ENCODE measurements at places on chromosomes 16 and 17.

DNA sequence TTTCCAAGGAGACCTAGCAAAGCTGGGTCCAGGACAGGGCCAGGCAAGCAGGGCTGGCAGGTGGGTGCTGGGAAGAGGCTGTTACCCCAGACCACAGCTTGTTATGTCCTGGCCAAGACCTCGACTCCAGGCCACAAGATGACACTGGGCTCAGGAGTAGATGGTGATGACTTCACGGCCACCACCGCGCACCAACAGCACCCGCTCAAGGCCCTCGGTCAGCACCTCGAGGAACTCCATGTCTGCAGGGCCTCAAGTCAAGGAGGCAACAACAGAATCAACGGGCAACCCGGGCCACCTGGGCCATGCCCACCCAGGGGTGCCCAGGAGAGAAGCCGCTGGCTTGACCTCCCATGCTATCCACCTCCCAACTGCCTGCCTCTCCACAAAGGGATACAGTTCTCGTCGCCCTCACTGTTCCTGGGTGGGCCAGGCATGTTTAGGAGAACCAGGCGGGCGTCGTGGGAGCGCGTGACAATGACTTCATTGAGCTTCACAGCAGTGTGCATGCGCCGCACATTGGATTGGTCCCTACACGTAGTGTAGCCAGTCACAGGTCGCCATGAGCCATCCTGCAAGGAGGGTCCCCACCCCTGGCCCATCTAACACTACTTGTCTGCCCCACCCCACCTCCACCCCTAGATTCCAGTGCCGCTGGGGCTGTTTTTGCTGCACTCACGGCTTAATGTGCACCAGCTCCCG, 921 bp upstream of the LCAT start:
- no peak for DNase-seq

DNA sequence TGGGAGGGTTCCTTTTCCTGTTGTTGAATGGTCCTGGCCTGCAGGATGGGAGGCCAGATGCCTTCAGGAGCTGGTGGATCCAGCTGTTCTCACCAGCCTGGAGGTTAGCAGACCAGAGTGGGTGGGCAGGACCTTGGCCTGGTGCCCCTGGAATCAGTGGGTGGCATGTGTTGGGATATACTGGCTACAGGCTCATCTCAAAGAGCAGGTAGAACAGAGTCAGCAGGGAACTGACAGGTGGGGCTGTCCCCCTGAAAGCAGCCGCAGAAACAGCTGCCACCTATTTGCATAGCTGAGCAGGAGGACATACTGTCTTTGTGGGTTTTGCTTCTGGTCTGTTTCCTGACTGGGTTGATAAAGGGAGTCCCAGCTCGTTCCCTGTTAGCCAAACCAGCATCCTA, 144.1 kb downstream of the RAB11FIP4 start:
- no peak for DNase-seq

- peak; percentile 9 for DNase-seq
These were observed 42.6 kb downstream of the KLHDC4 start for GRCh38 chr16:87723226-87723623.

- DNase-seq, result peak; percentile 92
These were observed 13.2 kb upstream of the KLHDC4 start for GRCh38 chr16:87778830-87779579.

- DNase-seq, result no peak
These were observed 203.1 kb upstream of the SOX9 start for GRCh38 chr17:71917715-71918114.

DNA sequence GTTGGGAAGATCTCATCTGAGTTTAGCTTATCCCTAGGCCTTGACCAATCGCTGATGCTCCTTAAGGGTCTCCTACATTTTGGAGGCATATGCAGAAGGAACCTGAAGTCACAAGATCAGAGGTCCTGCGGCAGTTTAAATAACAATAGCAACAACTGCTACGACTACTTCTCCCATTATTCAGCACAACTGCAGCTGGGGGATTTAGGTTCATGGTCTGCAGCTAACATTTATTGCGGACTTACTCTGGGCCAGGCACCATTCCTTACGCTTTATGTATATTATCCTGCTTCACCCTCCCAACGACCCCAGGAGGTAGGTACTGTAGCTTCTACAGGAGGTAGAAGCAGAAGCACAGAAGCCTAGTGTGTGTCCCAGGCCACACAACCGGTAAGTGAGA, 59.5 kb downstream of the AKAP1 start:
- DNase-seq, result no peak

DNA sequence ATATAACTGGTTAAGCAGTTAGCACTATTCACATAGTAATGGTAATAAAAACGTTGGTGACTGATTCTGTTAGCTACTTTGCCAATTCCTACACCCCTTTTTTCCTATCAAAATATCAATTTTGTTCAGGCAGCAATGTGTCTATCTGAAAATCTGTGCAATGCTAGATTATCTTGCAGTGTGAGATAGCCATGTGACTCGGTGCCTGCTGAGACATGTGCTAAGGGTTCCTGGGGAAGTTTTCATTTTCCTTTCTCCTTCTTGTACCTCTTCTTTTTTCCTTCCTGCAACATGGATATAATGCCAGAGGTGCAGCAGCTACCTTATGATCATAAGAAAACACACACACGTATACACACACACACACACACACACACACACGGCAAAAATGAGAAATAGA, 100.5 kb upstream of the SHISA6 start:
- DNase-seq, result no peak

GRCh38 chr17:74870512-74870911, 2.3 kb downstream of the FDXR start:
- no peak for DNase-seq

DNA sequence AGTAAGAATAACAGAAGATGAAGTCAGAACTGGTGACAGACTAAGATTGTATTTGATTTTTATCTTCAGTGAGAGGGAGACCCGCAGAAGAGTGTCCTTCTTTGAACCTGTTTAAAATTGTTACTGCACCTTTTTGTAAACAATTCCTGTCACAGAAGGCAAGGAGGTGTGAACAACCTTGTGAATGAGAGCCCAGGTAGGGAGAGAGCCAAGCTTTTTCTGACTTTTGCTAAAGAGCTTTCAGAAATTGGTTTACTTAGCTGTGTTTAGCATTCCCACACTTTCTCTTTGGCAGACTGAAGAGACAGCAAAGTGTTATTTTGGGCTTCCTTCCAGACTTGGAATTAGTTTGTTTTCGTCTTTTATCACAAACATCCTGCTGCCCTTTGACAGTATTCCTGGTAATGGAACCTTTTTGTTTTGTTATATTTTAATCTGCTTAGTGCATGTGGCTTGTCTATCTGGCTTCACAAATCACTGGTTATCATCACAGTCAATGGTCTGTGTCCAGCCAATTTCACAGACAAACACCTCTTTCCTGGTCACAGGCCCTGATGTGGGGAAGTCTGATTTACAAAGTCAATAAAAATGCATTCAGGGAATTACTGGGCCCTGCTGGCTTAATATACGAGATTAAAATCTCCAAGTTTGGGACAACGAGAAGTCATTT, 85.7 kb upstream of the HS3ST2 start:
- no peak for DNase-seq

- no peak for DNase-seq
These were observed 20.9 kb downstream of the HLF start for GRCh38 chr17:55285340-55286301.

DNA sequence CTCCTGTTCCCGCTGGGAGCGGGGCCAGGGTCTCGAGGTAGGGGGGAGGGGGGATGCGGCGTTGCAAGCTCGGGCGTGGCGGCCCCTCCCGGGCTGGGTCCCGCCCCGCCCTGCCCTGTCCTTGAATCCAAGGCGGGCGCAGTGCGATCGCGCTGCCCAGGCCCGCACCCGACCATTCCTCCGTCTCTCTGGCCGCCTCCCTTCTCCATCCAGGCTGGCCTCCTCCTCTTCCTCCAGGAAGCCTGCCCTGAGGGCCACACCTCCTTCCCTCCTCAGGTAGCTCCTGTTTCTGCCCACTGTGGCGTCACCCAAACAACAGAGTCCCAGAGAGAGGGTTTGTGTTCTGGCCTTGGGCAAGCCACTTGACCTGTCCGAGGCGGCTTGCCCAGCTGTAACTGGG, 43.0 kb upstream of the TAC4 start:
- no peak for DNase-seq

DNA sequence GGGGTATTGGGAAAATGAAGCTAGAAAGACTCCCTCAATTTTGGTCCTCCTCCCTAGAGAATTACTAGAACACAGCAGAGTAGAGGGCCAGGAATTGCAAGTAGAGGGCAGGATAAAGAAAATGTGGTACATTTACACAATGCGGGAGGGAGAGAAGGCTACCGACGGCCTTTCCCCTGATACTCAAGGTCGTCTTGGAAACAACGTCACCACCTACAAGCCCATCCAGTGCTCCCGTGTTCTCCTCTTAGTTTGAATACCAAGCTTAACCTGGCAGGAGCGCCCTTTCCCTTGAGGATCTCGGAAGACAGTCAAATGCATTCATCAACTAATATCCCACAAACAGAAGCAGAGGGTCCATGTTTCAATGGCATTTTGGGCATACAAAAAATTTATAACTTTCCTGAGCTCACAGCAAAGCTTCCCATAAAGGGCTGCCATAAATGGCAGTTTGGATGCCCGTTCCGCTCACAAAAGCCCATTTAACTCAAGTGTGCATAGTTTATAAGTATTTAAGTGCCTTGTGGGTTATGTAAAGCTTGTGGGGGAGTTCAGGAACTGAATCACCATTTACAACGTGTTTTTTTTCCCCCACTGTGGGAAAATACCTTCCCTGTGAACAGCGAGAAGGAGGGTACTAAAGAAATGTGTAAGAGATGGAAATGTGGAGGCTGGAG, 414.6 kb downstream of the SLC39A11 start:
- no peak for DNase-seq

GRCh38 chr16:24670623-24671454, 58.6 kb upstream of the TNRC6A start:
- DNase-seq, result no peak

- DNase-seq, result no peak
These were observed 35.7 kb downstream of the CYTH1 start for GRCh38 chr17:78746263-78746948.

DNA sequence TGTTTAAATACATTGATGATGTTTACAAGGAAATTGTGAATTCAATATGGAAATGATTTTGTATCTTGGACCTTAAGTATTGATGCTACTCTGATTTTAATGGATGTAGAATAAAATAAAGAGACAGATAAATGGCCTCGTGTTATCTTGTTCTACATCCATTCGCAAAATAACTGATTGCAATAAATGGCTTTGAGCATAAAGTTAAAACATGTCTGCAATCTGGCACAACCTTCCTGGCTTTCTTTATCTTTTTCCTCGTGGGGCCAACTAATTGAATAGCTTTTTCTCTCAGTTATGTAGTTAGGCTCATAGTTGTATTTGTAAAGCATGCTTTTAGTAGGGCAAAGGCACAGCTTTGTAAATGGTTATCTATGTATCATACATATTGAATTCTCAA, 691.4 kb downstream of the CDH8 start:
- DNase-seq, result no peak

- no peak for DNase-seq
These were observed 71.5 kb downstream of the TNFRSF13B start for GRCh38 chr17:16900288-16900882.

DNA sequence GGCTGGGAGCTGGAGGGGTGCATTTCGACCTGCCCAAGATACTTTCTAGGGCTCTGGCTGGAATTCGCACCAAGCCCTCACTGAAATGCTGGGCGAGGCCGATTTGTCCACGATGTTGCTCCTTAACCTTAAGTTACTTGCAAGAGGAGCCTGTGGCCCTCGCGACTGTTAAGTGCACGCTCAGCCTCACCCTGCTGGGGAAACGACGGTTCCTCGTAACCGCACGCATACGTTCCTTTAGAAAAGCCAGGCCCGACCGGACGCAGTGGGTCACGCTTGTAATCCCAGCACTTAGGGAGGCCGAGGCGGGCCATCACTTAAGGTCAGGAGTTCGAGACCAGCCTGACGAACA, 607 bp upstream of the NCOR1 start:
- no peak for DNase-seq

- no peak for DNase-seq
These were observed 32.0 kb downstream of the COTL1 start for GRCh38 chr16:84585886-84586285.

DNA sequence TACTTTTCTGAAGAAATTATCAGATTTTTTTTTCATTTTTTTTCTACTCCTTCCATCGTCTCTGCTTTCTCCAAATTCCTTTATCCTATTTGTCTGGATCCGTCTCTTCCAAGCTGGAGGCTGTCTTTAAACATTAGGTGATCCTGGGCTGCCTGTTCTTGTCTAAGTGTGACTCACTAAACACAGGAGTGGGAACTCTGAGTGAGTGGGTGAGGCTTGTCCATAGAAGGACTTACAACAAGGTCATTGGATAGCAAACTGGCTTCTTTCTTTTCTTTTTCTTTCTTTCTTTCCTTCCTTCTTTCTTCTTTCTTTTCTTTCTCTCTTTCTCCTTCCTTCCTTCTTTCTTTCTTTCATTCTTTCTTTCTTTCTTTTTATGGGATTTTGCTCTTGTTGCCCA, 18.2 kb downstream of the ALOX15 start:
- DNase-seq, result no peak

GRCh38 chr17:68148936-68149335, 98.9 kb upstream of the AMZ2 start:
- no peak for DNase-seq

- no peak for DNase-seq
These were observed 4.1 kb downstream of the CCL2 start for GRCh38 chr17:34259146-34259545.

- DNase-seq, result peak; percentile 35
These were observed 834 bp upstream of the TXNDC11 start for GRCh38 chr16:11743308-11744074.

DNA sequence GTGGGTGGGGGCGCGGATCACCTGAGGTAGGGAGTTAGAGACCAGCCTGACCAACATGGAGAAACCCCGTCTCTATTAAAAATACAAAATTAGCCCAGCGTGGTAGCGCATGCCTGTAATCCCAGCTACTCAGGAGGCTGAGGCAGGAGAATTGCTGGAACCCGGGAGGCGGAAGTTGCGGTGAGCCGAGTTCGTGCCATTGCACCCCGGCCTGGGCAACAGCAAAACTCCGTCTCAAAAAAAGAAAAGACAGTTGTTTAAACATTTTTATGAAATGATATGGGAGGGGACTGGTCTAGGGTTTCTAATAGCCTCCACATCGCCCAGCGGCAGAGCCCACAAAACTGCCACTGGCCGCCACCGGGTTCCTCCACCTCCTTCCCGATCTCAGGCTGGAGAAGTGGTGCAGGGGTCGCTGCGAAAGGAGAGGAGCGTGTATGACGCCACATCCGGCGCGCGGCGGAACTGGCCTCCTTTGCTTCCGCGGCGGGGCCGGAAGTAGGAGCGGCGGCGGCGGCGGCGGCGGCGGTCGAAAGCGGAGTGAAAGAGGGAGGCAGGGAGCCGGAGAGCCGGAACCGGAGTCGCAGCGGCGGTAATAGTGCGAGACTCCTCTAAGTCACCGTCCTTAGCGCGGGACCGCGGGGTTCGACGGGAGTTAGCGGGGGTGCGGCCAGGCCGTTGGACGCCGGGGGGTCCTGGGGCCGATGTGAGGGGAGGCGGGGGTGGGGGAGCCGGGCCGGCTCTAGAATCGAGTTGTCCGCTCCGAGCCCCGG, at the start of gene PPP4C:
Gene PPP4C (plus strand): TSS at position 492 of the 773 bp plus-strand sequence. CDS start 384 bp downstream, outside the sequence.
- DNase-seq, result peak; percentile 84

DNA sequence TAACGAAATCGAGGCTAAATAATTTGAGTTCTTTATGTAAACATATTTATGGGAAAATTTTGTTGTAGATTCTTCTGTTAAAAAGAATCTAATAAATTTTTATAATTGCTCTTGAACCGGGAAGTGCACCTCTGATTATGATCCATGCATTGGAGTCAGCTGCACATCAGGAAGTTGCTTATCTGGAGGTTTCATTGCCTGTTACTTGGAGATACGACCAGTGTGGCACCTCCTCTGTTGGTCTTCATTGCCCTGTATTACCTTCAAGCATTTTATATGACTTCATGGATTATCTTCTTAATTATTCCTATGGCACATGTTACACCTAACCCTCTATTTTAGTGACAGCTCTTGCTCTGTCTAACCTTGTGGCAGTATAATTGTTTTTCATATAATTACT, 312.6 kb upstream of the TBX2 start:
- DNase-seq, result no peak
